ENCODE measurements at places on chromosomes 4 and X.

- no peak for DNase-seq
These were observed 240.8 kb upstream of the TAPT1 start for GRCh38 chr4:16467061-16467460.

- DNase-seq: no peak
These were observed 121.9 kb downstream of the RRAGB start for GRCh38 chrX:55839485-55839884.

- no peak for DNase-seq
These were observed 582.4 kb downstream of the FAM133A start for GRCh38 chrX:94256396-94256795.

DNA sequence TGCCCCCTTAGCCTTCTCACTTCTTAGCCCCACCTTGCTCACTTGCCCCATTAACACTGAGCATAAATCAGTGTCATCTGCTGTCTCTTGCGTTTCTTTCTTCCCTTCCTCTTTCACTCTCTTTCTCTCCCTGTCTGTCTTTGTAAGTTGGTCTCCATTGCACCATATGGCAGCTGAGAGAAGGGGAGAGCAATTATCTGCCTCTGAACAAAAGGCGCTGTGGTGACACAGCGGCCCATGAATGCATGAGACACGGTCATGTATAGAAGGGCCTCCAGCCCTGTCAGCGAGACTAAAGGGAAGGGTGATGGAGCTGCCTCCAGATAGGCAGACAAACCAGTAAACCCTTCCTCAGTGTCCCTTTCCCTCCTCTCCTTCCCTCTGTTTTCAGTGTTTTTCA lies 88.8 kb upstream of the PCDH18 start:
- DNase-seq: no peak

DNA sequence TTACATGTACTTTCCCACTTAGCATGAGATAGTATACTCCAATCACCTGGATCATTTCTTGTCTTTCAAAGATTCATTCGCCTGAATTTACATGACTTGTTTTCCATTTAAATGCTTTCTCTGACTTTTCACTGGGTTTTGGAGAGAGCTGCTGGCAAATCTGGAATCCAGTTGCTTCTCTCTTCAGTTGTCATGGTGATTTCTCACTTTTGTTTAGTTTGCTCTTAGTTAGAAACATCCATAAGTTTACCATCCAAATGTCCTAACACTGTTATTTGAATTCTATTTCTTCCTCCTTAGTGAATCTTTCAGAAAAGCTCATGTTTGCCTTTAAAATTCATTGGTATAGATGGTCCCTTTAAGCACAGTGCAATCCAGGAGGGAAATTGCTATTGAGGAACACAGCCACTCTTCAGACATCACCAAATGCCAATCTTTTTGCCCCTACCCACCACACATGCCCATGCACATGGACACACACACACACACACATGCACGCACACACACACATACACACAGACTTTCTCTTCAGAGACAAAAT lies 51.7 kb downstream of the REELD1 start:
- no peak for DNase-seq

GRCh38 chr4:162497564-162498167 lies 333.9 kb upstream of the FSTL5 start:
- DNase-seq: no peak

DNA sequence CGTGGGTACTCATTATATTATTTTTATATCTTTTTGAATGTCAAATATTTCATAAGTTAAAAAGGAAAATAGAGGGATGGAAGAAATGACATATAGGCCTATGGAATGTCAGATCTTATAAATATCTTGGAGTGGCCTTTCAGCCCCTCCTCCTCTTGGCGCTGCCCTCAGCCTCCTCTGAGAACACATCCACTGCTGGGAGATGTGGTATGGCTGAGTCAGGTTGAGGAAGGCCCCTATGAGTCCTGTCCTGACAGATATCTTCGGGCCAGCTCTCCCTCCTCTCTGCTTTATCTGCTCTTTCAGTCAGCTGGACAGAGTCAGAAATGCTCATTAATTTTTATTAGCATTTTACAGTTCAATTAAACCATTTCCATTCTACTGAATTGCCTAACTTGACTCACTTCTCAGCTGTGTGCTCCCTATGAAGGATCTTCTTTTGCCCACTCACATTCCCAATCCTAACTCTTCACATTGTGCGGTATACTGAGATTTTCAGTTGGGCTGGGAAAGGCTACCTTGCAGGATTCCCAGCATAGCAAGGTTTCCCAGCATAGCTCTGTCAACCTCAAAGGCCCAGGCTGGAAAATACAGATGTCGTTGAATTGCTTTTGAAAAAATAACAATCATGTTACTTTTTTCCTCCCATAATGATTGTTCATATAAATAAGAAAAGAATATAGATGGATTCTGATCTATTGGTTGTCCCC lies 128.0 kb downstream of the ARHGEF9 start:
- no peak for DNase-seq

GRCh38 chr4:102586644-102587021 lies 85.5 kb downstream of the NFKB1 start:
- DNase-seq: peak; percentile 39

GRCh38 chrX:116379854-116380253 lies 56.6 kb upstream of the SLC6A14 start:
- no peak for DNase-seq
